Glomerular endothelial cell (primary cell): ENCODE measurements at places on chromosomes 1 and 21. TPM values are rescaled to one million over a fixed set of nuclear protein-coding genes. Genes with fewer than 3 reads are reported as not detected.

RTCA gene
- 28.4 and 35.1 TPM in 2 replicates for total RNA-seq

SYT14 gene
- total RNA-seq, result 1.8 and 8.7 TPM in 2 replicates

CR1 gene
- total RNA-seq, result not detected in 2 replicates

PFDN2 gene
- 63.0 and 78.2 TPM in 2 replicates for total RNA-seq

CD164L2 gene
- not detected in 2 replicates for total RNA-seq

RNU1-1 gene
- total RNA-seq, result under 0.01 TPM in 2 replicates

SNX7 gene
- total RNA-seq, result 35.6 and 53.6 TPM in 2 replicates

B3GALT2 gene
- 0.78 and 1.1 TPM in 2 replicates for total RNA-seq

SYT6 gene
- not detected in 2 replicates for total RNA-seq

TCP10L gene
- 0.06 TPM in 1 of 2 replicates, not detected in the other for total RNA-seq

GREM2 gene
- total RNA-seq, result not detected in 2 replicates

AMY1A gene
- total RNA-seq, result not detected in 2 replicates

PHACTR4 gene
- total RNA-seq, result 16.6 and 25.9 TPM in 2 replicates

PRMT6 gene
- total RNA-seq, result 21.8 and 22.2 TPM in 2 replicates

CD5L gene
- not detected in 2 replicates for total RNA-seq

LMX1A gene
- not detected in 2 replicates for total RNA-seq

SLC30A10 gene
- total RNA-seq, result not detected in 2 replicates

POFUT2 gene
- total RNA-seq, result 36.3 and 52.7 TPM in 2 replicates

LCE1E gene
- not detected in 2 replicates for total RNA-seq

TMEM269 gene
- not detected in 2 replicates for total RNA-seq

MYCL gene
- total RNA-seq, result 2.5 and 3.3 TPM in 2 replicates

TNN gene
- 0.06 and 0.10 TPM in 2 replicates for total RNA-seq

RORC gene
- not detected in 2 replicates for total RNA-seq

DSCAM gene
- 0.58 TPM in 1 of 2 replicates, not detected in the other for total RNA-seq

NEXN gene
- 3.9 and 7.9 TPM in 2 replicates for total RNA-seq

RERE gene
- total RNA-seq, result 36.2 and 141 TPM in 2 replicates

CLIC6 gene
- total RNA-seq, result 0.15 TPM in 1 of 2 replicates, not detected in the other

CFHR1 gene
- total RNA-seq, result not detected in 2 replicates

CHIA gene
- not detected in 2 replicates for total RNA-seq

RGS16 gene
- 1.0 and 2.2 TPM in 2 replicates for total RNA-seq

CD1C gene
- total RNA-seq, result not detected in 2 replicates

OR2L3 gene
- total RNA-seq, result not detected in 2 replicates

TRAF3IP3 gene
- not detected in 2 replicates for total RNA-seq

C1orf226 gene
- 1.6 and 4.2 TPM in 2 replicates for total RNA-seq

PAQR6 gene
- total RNA-seq, result 0.15 and 1.5 TPM in 2 replicates

FABP3 gene
- total RNA-seq, result 9.3 TPM in 1 of 2 replicates, not detected in the other

C1orf185 gene
- not detected in 2 replicates for total RNA-seq

CDC20 gene
- 15.2 and 38.9 TPM in 2 replicates for total RNA-seq
